Type B pancreatic cell (in vitro differentiated cells): ENCODE measurements at places on chromosomes 12 and 14. TPM values are rescaled to one million over a fixed set of nuclear protein-coding genes. Genes with fewer than 3 reads are reported as not detected.

Gene LRRC43
- total RNA-seq = 2.9 and 3.0 TPM in 2 replicates

Gene ADAM21
- 0.10 TPM in 1 of 2 replicates, not detected in the other for total RNA-seq

Gene SLC6A12
- 2.1 and 3.0 TPM in 2 replicates for total RNA-seq

Gene TMEM229B
- total RNA-seq = 2.1 and 2.7 TPM in 2 replicates

Gene COX8C
- total RNA-seq = not detected in 2 replicates

DNA sequence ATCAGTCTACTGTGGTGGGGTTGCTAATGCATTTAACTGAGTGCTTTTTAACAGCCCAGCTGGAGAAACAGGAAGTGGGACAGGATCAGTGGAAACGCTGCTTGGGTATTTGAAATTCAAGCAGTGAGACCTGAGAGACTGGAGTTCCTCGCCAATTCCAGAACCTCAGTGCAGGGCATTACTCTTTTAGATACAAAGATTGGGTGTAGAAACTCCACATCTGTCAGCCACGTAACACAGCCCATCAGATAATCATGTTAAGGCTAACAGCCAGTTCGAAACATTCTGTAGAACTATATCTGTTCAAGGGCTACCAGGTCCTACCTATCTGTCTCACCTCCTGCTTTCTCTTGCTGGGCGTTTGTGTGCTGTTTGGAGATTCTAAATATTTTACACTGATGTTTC, 45.5 kb downstream of the RAD52 start:
- H3K4me3 ChIP-seq = no peak overlapping the region
- H3K36me3 ChIP-seq = peaks cover 67% of the 10 kb centered on the region
- no peaks in the 10 kb centered on the region for H3K4me1 ChIP-seq
- no peak overlapping the region for H3K27ac ChIP-seq
- no peaks in the 10 kb centered on the region for H3K27me3 ChIP-seq

DNA sequence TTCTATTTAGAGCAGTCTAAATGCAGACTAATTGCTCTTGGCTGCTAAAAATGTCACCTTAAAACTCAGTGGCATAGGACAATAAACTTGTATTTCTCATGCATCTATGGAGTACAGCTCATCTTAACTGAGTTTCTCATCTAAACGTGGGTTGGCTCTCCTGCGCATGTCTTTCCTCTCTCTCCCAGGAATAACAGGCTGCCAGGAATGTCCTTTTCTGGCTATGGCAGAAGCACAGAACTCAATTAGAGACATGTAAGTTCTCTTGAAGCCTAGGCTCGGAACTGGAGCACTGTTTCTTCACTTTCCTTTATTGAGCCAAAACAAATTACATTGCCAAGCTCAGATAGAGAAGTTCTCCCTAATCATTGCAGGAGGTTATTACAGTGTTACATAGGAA, 722.3 kb upstream of the FLRT2 start:
- H3K36me3 ChIP-seq = no peaks in the 10 kb centered on the region
- no peak for DNase-seq
- H3K27me3 ChIP-seq = peaks cover 7% of the 10 kb centered on the region
- no peaks in the 10 kb centered on the region for H3K4me1 ChIP-seq
- H3K4me3 ChIP-seq = no peak overlapping the region
- no peak overlapping the region for H3K27ac ChIP-seq

- peak overlapping the region; percentile 65 for H3K4me3 ChIP-seq
- no peaks in the 10 kb centered on the region for H3K27me3 ChIP-seq
- peaks cover 4% of the 10 kb centered on the region for H3K36me3 ChIP-seq
- peaks cover 9% of the 10 kb centered on the region for H3K4me1 ChIP-seq
Measured at GRCh38 chr12:6295094-6295811, 15.2 kb upstream of the PLEKHG6 start.

GRCh38 chr14:58794993-58795762, 157.4 kb downstream of the DACT1 start:
- no peak overlapping the region for H3K4me3 ChIP-seq
- DNase-seq = no peak
- H3K4me1 ChIP-seq = peaks cover 16% of the 10 kb centered on the region
- H3K27me3 ChIP-seq = no peaks in the 10 kb centered on the region
- no peak overlapping the region for H3K27ac ChIP-seq

GRCh38 chr14:51147183-51147582, 52.3 kb upstream of the TRIM9 start:
- no peak overlapping the region for H3K27ac ChIP-seq
- DNase-seq = no peak
- H3K4me3 ChIP-seq = no peak overlapping the region
- H3K27me3 ChIP-seq = no peaks in the 10 kb centered on the region

- DNase-seq = no peak
- H3K27me3 ChIP-seq = peaks cover 7% of the 10 kb centered on the region
- no peaks in the 10 kb centered on the region for H3K4me1 ChIP-seq
- H3K27ac ChIP-seq = no peak overlapping the region
- no peak overlapping the region for H3K4me3 ChIP-seq
Measured at GRCh38 chr12:9367201-9367600, 159.0 kb upstream of the PZP start.
